Activated CD8-positive, alpha-beta memory T cell treated with anti-CD3 and anti-CD28 coated beads for 36 hours (primary cell): ENCODE measurements at places on chromosomes 6 and 20. TPM values are rescaled to one million over a fixed set of nuclear protein-coding genes. Genes with fewer than 3 reads are reported as not detected.

Gene OOEP
- 0.42 TPM for total RNA-seq

Gene TRIM40
- total RNA-seq = not detected

Gene SIRPD
- total RNA-seq = not detected

Gene C6orf118
- total RNA-seq = not detected

Gene PRDM13
- 0.11 TPM for total RNA-seq

Gene SIRPA
- total RNA-seq = not detected

Gene POLR1H
- 52.7 TPM for total RNA-seq
